ENCODE measurements at places on chromosomes 3 and 15.

DNA sequence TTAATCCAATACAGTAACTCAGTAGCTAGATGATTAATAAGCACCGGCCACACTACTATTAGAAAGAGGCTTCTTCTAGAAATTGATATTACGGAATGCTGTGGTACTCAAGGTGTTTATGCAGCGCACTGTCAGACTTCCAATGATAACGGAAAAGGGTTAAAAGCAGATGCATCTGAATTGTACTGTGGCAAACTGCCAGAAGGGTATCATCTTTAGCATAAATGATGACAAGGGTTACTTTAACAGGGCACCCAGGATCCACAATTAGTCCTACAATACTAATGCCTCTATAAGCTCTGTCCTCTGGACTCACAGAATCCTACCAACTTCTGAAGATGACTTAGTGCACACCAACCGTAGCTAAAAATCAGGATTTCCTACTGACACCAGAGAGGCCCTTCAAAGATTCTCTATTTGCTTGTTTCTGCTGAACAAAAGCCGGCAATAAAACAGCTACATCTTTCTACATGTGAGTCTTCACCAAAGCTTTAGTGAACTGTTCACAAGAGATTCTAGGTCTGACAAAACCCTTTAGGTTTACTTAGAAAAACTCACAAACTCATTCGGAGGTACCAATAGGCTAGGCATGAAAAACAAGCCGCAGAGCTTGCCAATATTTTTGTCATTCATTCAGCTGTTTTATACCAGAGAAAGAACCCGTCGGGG lies 7.1 kb downstream of the SATB1 start:
- no peak for DNase-seq

- DNase-seq: no peak
Measured at GRCh38 chr3:117595615-117596014, 886.0 kb downstream of the TUSC7 start.

DNA sequence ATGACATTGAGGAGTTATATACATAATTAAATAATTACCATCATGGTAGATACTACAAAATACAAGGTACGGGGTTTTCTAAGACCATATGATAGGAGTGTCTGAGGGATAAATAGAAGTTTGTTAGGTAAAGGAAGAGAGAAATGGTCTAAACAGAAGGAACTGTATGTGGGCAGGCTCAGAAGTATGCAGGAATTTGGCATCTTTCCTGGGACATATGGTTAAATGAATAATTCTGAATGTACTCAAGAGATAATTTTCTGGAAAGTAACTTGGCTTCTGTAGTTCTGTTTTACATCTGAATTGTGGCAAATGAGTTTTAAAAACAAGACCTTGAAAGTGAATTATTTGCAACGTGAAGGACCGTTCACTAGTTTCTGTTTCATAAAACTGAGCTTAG lies 17.5 kb downstream of the LMCD1 start:
- peak; percentile 20 for DNase-seq

GRCh38 chr3:89314454-89315098 lies 207.2 kb downstream of the EPHA3 start:
- peak; percentile 31 for DNase-seq

- DNase-seq: no peak
Measured at GRCh38 chr3:195150181-195151118, 120.5 kb downstream of the XXYLT1 start.

DNA sequence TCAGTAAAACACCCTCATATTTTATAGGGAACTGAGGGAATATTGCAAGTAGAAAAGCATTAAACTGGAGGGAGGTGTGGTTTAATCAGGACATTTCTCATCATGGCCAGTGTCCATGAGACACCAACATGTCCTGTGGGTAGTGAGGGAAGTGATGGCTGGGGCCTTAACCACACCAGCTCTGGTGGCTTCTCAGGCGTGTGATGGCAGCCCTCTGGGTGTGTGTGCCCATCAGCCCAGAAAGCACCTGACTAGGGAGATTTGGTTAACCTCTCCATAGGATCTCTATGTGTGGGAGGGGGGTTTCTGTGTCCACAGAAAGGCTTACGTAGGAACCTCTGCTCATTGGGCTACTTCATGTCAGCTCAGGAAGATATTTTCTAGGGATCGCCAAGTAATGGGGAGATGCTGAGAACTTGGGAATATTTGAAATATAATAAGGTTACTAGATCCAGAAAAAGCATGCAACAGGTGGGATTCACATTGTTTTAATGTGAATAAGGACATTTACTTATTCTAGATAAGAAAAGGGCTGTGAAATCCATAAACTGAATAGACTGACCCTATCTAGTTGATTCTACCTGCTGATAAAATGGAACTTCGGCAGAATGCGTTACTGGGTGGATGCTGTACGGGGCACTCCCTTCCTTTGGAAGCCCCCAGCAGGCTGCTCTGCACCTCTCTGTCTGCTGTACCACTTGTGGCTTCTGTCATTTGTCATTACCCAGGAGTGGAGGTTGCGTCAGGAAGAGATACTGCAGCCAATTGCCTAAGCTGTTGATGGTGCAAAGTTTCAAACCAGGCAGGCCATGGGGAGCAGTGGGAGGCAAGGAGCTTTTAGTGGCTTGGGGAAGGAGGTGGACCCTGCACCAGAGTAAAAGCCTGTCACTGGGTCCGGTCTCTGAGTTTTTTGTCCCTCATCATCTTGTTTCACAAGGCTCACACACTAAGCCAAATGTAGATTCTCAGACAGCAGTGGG lies 21.5 kb downstream of the PDHB start:
- DNase-seq: no peak

DNA sequence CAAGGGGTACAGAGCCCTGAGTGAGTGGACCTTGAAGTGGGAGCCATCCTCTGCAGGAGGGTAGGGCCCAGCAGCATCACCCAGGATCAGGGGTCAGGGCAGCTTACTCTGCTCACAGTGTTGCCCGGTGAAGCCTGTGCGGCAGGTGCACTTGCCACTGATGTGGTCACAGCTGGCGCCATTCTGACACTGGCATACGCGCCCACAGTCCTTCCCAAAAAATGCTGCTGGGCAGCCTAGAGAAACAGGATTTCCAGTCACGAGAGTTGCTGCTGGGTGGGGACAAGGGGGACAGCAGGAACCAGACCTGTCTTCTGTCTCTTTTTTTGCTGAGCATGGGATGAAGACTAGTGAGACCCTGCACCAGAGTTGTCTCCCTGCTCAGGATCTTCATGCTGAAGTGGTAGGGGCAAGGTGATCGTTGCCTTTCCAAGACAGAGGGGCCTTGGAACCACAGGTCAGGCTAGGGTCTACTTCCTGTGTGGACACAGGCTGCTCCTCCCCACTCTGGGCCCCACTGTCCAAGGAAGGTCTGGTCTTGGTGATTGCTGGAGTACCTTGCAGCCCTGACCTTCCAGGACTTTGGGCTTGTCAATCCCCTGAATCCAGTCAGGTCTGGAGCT lies 46.9 kb downstream of the RAB11A start:
- no peak for DNase-seq

DNA sequence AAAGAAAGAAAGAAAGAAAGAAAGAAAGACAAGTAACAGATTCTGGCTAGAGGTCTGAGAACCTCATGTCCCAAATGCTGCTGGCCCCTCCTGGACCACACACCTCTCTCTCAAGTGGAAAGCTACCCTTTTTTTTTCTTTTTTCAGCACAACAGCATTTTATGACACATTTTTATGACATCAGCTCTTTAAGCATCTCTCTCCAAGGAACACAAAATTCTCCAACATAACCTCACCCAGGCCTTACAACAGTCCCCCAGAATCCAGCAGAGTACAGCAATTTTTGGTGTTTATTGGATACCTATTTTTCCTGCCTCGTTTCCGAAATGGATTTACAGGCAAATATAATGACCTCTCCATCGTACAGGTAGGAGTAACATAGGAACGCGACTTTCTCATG lies 11.2 kb upstream of the NTRK3 start:
- no peak for DNase-seq

Data from DMS 273 treated with DMSO at 0.1 percent for 48 hours (cell line).